Nucleus accumbens (tissue), 56 donors: ENCODE measurements at places on chromosomes 13 and 19.

DNA sequence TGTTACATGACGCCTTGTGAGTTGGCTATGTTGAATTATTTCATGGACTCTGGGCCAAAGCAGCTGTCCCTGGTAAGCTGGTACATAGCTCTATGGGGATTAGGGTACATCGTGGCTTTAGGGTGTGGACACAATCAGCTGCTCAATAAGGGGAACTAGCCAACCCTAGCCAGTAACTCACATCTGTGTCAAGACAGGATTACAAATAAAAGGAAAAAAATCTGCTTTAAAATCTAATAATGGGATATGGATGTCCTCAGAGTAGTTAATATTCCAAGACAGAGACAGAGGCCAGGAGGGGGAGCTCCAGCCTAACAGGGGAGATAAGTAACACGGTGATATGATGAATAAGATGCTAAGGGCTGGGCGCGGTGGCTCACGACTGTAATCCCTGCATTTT lies 21.1 kb upstream of the ZNF766 start:
- DNase-seq: peak; percentile 2

- no peak for DNase-seq
Observed at GRCh38 chr19:10388957-10389356, 8.6 kb upstream of the TYK2 start.

GRCh38 chr19:2032296-2032941 lies 16.9 kb upstream of the BTBD2 start:
- DNase-seq: peak; percentile 64

GRCh38 chr13:77349365-77349764 lies 22.5 kb upstream of the MYCBP2 start:
- no peak for DNase-seq

GRCh38 chr13:100680131-100680530 lies 5.5 kb upstream of the TMTC4 start:
- DNase-seq: no peak

DNA sequence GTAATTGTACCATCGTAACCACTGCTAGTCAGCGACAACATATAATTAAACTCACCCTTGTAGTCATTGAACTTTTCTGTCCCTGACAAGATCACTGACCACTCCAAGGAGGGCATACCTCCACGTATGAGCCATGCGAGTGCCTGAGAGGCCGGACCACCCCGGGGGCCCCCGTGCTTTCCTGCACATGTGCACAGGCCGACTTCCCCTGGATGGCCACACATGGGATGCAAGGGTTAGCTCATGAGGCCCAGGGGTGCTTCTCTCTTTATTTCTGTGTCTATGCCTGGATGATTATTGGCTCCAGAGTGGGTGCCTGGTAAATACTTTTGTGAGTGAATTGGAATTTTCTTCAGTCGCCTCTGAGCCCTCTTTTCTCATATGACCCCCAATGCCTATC lies 82.8 kb upstream of the ZNF536 start:
- DNase-seq: no peak

- DNase-seq: no peak
Observed at GRCh38 chr13:113670541-113670940, 3.5 kb downstream of the GRK1 start.

- no peak for DNase-seq
Observed at GRCh38 chr19:57302727-57303401, 17.4 kb upstream of the ZNF543 start.

DNA sequence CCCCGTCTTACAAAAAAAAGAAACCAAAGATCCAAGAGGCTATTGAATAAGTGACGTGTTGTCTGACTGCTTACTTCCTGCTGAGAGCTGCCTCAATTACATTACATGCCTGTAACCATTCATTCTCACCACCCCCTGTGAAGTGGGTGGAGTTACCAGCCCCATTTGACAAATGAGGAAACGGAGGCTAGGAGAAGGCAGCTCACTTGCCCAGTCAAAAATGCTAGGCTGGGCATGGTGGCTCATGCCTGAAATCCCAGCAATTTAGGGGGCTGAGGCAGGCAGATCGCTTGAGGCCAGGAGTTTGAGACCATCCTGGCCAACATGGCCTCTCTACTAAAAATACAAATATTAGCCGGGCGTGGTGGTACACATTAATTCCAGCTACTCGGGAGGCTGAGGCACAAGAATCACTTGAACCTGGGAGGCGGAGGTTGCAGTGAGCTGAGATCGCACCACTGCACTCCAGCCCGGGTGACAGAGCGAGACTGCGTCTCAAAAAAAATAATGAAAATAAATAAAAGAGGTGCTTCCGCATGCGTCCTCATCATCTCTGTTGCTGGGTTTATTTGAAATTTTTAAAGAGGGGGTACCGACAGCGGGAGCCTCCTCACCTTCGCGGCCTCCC lies 499 bp downstream of the LSM7 start:
- DNase-seq: no peak

- no peak for DNase-seq
Observed at GRCh38 chr19:30806311-30806710, 434.1 kb downstream of the ZNF536 start.

DNA sequence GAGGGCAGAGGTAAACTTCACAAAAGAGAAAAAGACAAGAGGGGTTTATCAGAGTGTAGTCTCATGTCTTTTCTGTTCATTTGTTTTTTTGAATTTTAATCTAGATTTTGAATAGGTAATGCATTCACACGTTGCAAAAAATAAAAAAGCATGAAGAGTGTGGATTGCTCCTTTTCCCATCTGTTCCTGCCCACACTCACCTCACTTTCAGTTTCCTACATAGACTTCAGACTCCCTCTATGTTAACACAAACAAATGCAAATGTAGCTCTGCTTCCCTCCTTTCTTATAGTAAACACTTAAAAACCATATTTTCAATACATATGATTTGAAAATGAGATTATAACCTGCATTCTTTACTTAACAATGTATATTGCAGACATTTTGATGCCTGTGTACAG lies 20.3 kb downstream of the TNFSF13B start:
- DNase-seq: no peak

GRCh38 chr19:41813911-41814310 lies 17.5 kb downstream of the CEACAM3 start:
- no peak for DNase-seq

- no peak for DNase-seq
Observed at GRCh38 chr19:19459073-19459472, 53.6 kb downstream of the GATAD2A start.

DNA sequence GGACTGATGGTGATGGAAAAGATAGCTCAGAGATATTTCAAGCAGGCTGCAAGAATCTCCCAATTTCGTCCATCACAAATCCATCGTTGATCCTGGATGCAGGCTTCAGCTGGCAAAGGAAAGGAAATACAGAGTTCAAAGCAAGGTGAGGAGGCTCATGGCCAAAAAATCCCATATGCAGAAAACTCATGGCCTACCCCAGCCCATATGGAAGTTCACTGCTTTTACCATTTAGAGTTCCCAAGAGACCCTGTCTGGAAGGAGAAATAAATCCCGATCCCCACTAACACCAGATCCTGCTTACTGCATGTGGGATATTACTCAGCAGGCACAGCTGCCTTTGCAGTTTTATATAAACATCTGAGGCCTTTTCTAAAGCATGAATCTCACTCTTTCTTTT lies 412.9 kb upstream of the SPRY2 start:
- DNase-seq: no peak

GRCh38 chr19:16594131-16594586 lies 21.9 kb upstream of the SLC35E1 start:
- no peak for DNase-seq

- no peak for DNase-seq
Observed at GRCh38 chr13:36359301-36359950, 13.2 kb upstream of the SPART start.

DNA sequence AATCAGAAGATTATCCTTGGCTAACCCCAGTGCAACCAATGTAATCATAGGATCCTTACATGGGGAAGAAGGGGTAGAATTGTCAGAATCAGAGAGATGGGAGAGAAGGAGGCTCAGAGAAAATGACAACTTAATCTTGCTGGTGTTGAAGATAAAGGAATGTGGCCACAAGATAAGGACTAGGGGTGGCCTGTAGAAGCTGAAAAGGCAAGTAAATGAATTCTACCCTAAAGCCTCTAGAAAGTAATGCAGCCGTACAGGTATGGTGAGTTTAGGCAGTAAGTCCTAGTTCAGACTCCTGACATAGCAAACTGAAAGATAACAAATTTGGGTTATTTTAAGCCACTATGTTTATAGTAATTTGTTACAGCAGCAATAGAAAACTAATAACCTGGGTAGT lies 718.5 kb downstream of the SLITRK6 start:
- no peak for DNase-seq

- DNase-seq: no peak
Observed at GRCh38 chr19:32101206-32101605, 244.2 kb upstream of the ZNF507 start.

DNA sequence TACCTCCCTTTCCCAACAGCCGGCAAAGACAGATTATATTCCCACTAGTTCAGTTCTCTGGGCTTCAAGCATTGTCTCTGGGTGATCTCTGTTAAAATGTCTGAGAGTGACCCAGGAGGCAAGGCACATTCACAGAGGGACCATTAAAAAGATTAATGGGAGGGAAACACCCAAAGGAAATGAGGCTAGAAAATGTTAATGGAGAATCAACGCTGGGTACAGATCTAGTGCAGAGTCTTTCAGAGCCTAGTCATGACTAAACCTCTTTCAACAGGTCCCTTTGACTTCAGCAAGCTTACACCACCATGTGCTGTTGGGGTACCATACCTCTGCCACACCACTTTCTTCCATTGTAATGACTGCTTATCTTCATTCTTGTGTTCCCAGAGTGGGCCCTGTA lies 358.6 kb downstream of the DCT start:
- no peak for DNase-seq

GRCh38 chr19:46841458-46842083 lies 9.1 kb downstream of the AP2S1 start:
- DNase-seq: no peak

- DNase-seq: no peak
Observed at GRCh38 chr19:55927991-55928390, 4.1 kb downstream of the NLRP13 start.
